ENCODE measurements at places on chromosomes 5 and 9.

- DNase-seq = no peak
Observed at GRCh38 chr9:14935106-14935751, 25.0 kb upstream of the FREM1 start.

DNA sequence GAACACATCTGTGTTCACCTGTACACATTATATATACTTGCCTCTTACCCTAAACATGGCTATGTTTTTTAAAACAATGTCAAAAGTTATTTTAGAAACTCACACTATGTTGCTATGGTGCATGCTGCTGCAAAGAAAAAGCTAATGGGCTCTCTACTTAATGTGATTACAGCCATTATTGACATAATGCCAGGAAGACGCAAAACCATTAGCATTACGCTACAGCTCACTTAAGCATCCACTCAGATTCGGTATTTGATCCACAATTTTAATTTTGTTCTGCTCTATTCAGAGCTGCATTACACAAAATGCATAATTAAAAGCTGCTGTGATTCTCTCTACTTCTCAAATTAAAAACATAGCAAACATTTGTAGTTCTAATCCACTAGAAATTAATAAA, 395.2 kb downstream of the BNC2 start:
- no peak for DNase-seq

GRCh38 chr9:95496687-95497086, 20.1 kb downstream of the PTCH1 start:
- no peak for DNase-seq

DNA sequence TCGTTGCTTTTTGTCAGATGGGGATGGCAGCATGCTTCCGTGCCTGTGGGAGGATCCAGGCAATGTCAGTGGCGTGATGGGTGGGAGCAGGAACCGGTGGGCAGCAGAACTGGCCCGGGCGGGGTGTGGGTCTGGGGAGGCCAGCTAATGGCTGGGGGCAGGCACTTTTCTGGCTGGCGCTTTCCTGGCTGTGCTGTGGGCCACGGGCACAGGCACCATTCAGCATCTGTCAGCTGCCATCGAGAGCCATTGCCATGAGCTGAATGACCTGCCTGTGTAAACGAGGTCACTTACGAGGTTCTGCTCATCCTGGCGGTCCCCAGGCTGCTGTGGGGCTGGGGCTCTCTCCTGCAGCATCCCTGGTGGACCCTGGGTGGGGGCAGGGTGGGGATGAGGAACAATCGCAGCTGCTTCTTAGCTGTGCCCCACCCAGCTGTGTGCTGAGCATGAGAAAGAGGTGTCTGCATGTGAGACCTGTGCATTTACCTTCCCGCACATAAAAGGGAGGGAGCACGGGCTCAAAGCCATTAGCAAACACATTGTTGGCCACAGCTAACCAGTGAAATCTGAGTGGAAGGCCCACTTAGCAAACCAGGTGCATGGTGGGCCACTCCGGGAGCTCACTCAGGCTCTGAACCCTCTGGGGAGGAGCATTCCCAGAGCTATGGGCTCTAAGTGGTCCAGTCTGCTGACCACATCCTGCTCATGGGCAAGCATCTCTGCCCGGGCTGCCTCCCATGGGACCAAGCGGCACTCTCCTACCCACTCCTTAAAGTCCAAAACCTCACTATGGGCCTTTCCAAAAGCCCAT, 41.3 kb upstream of the OLFM1 start:
- DNase-seq = no peak

- DNase-seq = no peak
Observed at GRCh38 chr5:17720071-17720470, 85.8 kb downstream of the TAF11L14 start.

- no peak for DNase-seq
Observed at GRCh38 chr9:27473111-27473529, 51.0 kb upstream of the IFNK start.

- DNase-seq = no peak
Observed at GRCh38 chr5:73943397-73943796, 317.4 kb downstream of the ARHGEF28 start.

- no peak for DNase-seq
Observed at GRCh38 chr5:167511276-167511675, 780.2 kb upstream of the WWC1 start.

- DNase-seq = no peak
Observed at GRCh38 chr5:54251981-54252380, 58.4 kb downstream of the ARL15 start.

DNA sequence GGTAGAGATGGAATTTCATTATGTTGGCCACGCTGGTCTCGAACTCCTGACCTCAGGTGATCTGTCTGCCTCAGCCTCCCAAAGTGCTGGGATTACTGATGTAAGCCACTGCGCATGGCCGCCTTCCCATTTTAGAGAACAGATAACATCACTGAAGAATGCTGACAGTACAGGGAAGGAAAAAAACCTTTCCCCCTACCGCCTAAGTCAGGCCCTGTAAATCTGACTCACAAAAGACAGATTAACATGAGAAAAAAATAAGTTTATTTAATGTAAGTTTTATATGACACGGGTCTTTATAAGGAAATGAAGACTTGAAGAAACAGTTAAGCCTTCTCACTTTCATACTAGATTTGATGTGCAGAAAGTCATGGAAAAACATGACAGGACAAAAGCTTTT, 227.2 kb upstream of the ZNF608 start:
- no peak for DNase-seq

DNA sequence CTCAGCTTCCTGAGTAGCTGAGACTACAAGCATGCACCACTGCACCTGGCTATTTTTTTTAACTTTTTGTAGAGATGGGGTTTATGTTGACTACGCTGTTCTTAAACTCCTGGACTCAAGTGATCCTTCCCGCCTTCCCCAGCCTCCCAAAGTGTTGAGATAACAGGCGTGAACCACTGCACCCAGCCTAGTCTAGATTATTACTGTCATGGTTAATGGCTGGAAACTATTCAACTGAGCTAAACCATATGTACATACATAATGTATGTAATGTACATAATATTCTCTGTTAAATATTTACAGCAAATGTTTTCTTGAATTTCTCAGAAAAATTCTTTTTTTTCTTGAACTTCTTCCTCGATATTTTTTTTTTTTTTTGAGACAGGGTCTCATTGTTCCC, 21.3 kb downstream of the PPP2CA start:
- no peak for DNase-seq

DNA sequence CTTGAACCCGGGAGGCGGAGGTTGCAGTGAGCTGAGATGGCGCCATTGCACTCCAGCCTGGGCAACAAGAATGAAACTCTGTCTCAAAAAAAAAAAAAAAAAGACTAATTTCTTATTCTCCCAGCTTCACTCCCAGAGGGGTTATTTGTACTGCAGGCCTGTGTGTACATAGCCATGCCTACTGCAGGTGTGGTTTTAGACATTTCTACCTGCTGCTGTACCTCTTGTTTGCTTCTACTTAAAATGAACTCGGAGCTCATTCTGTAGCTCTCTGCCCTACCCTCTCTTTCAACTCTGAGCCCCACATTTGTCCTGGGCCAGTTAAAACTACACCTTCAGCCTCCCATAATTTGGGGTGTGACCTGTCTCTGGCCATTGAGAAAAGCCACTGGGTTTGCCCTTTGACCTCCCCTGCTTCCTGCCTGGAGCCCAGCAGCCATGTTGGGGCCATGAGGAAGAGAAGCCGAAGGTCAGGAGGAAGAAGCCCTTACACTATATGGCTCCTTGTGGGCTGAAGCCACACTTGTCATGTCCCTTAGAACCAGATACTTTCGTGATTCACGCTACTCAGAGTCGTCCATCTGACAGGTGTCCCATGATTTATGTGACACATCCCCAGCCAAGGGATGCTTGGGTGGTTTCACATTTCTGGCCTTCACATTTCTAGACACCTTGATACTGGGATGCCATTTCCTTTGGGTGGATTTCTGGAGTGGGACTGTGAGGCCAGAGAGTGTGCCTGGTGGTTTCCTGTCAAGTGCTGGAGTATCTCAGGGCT, 9.4 kb upstream of the CARD19 start:
- DNase-seq = no peak

DNA sequence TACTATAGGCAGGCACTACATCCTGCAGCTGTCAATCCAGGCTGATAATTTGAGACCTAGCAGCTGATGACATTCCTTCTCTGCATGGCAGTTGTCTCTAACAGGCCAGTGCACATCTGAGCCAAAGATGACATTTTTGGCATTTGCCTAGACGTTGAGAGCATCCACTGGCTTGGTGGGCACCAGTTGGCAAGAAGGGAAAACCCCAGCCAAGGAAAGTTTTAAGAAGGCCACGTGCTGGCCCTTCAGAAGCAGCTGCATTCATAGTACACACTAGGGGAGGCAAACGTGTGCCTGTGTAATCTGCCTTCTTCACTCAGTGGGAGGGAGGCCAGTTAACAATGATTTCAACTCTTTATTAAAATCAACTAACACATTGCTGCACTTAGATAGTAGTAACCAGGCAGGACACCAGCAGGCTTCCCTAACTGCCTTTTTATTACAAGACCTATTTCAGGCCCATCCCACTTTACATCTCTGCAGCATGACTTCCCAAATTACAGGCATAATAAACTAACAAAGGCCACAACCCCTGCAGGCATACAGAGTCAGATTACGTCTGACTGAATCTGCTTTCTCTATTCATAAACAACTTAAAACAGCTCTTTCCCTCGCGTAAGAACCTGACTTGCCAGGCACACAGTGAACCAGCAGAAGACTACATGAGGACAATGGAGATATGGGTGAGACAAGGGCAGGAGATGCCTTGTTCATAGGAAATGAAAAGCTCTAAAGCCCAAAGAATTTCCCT, 576.3 kb downstream of the PDE4D start:
- no peak for DNase-seq

DNA sequence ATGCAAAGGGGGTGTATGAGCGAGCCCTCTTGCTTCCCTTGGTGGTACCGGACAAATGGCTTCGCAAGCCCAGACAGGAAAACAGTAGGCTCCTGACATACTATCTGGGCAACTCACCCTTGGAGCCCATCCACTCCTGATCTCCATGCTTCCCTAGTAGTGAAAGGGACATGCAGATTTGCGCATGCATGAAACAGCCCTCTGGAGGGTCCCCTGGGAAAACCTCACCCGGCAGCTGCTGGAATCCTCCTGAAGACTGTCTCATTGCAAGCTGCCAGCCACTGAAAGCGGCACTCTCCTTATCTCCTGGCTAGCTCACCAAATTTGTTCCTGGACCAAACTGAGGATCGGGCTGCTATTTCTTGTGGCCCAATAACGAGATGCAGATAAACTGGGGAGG, 10.2 kb downstream of the ZNF169 start:
- no peak for DNase-seq

GRCh38 chr9:92100237-92100911, 14.8 kb downstream of the SPTLC1 start:
- DNase-seq = no peak

DNA sequence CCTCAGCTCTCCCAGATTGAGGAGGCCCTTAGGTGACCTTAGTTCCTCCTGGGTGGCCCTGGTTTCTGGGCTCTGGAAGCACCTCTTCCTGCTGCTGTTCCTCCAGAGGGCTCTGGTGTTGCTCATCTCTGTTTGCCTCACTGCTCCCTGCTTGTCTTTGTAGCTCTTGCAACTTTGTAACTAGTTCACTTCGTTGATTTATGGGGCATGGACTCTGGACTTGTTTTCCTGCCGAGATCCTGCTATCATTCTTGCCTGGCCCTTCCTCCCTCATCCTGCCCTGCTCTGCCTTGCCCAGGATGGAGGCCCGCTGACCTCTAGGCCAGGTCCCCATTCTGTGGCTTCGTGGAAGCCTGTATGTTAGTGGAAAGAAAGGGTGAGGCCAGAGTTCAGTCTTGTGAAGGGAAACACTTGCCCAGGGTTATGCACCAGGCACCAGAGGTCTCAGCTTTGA, 169.3 kb downstream of the MACROH2A1 start:
- DNase-seq = no peak

DNA sequence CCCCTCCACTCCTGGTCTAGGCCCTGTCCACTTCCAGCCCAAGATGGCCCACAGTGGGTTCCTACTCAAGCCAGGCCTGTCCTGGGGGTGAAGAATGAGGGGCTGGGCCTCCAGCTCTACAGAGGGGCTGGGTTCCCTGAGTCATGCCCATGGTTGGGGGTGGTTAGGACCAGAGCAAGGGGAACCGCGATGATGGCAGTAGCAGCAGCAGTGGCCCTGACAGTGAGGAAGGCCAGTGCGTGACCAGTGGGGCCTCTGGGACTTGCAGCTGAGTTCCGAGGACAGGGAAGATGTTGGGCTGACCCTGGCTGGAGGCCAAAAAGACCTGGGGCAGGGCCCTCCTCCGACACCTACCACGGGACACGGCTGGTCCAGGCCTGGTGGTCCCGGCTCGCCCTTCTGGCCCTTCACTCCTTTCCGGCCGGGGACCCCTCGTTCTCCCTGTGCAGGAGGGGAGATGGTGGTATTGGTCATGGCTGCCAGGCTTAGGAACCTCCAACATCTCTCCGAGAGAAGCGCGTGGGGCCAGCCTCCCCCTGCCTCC, 9.2 kb upstream of the PHYKPL start:
- no peak for DNase-seq

DNA sequence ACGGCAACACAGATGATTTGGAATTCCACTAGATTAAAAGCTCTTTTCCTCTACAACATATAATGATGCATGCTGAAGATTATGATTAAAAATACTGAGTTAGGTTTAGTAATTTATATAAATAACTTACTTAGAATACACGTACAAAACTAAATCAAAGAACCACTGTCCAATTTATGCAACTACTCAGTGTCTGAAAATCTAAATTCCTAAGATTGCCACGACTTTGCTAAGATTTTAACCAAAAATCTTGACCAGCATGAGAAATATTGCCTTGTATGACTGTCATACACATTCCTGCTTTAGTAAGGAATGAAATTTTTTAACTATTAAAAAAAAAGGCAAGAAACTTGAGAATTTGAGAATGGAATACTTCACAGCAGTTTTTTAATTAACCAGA, 292.4 kb downstream of the ZNF608 start:
- DNase-seq = no peak

DNA sequence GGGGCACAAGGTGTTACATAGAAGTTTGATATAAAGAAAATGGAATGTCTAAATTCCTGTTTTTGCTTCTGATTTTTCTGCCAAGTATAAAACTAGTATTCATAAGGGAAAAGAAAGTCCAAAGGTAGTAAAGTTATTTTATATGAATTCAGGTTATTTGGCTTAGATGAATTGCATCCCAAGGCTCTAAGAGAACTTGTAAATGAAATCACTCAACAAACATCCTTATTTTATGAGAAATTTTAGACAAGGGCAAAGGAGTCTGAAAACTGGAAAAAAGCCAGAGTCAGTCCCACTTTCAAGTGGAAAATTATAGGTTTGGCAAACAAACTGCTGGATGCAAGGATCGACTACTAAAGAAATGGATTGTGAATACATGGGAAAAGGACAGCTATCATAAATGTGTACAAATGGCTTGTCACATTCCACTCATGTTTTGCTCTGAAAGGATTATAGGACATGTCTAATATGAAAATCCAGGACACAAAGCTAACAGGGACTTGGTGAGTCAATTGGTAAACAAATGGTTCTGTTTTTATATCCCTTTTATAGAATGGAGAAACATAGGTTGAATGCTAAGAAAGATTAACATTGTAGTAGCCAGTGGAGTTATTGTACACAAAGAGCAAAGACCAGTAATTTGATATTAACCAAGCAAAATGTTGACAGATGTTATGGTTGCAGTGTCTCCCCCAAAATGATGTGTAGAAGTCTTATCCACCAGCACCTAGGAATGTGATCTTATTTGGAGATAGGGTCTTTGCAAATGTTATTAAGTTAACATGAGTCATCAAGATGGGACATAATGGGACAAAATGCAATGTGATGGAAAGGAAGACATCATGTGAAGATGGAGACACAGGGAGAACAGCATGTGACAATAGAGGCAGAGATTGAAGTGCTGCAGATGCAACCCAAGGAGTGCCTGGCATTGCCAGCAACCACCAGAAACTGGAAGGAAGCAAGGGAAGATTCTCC, 495.7 kb downstream of the TLE1 start:
- no peak for DNase-seq

Measured in amygdala (tissue), 56 donors.